ENCODE measurements at places on chromosomes 12 and 14. TPM values are rescaled to one million over a fixed set of nuclear protein-coding genes. Genes with fewer than 3 reads are reported as not detected.
A peak's percentile ranks its signal among the peaks of the same experiment; 100 is the strongest.

The TMEM132D gene
- not detected for total RNA-seq

The ZBTB42 gene
- 4.9 TPM for total RNA-seq

The KCNC2 gene
- not detected for total RNA-seq

- H3K4me1 ChIP-seq = peaks cover 28% of the 10 kb centered on the region
- peak overlapping the region; percentile 27 for H3K27ac ChIP-seq
- peaks cover 4% of the 10 kb centered on the region for H3K36me3 ChIP-seq
- no peak for DNase-seq
- peak overlapping the region; percentile 77 for H3K4me3 ChIP-seq
Measured at GRCh38 chr12:27779416-27779919, 565 bp upstream of the KLHL42 start.

DNA sequence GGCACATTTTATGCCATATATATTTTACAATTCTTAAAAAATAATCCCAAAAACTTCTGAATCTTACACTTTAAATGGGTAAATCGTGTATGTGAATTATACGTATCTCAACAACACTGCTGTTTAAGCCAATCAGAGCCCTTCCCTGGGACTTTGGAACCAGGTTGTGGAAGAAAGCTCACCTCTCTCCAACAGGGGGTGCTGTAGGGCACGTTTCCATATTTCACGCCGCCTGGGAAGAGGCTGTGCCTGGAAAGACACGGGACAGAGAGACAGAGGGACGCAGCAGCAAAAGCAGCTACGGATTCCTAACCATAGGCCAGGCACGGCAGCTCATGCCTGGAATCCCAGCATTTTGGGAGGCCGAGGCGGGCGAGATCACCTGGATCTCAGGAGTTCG, 29.4 kb upstream of the FBRSL1 start:
- H3K27me3 ChIP-seq = no peaks in the 10 kb centered on the region
- peaks cover 2% of the 10 kb centered on the region for H3K4me1 ChIP-seq
- no peak overlapping the region for H3K27ac ChIP-seq
- no peaks in the 10 kb centered on the region for H3K36me3 ChIP-seq

DNA sequence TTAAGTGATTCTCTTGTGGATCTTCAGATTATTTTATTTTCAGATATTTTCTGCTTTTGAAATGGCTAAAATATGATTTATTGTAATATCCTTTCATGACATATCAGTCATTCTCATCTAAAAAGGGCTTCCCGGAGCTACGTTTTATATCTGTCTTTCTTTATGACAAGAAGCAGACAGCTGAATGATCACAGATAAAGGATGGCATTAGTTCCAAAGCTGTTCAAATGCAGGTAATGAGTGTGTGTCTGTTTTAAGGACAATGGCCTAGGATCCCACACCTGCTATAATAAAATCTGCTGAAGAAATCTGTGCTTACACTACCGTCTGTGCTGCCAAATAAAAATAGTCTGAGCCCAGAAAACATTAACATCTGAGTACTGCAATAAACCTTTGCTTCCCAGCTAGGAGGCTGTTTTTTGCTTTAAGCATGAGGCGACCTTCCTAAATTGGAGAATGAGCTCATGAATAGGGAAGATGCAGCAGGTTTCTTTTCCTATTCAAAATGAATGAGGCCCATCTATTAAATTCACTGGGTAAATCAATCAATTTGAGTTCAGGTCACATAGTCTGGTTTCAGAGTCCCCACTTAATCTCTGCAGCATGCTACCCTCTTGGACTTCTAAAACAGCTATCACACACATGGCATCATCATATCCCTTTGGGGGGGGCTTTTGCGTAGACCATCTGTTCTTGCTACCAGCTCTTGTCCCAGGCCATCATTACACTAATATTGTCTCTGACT, 498.5 kb downstream of the NELL2 start:
- H3K36me3 ChIP-seq = no peaks in the 10 kb centered on the region
- no peak overlapping the region for H3K4me3 ChIP-seq
- no peak overlapping the region for H3K27ac ChIP-seq
- no peaks in the 10 kb centered on the region for H3K27me3 ChIP-seq
- no peaks in the 10 kb centered on the region for H3K4me1 ChIP-seq

GRCh38 chr12:100219328-100220109, 18.9 kb downstream of the ACTR6 start:
- peaks cover 58% of the 10 kb centered on the region for H3K36me3 ChIP-seq
- DNase-seq = no peak
- H3K27ac ChIP-seq = no peak overlapping the region
- no peak overlapping the region for H3K4me3 ChIP-seq

DNA sequence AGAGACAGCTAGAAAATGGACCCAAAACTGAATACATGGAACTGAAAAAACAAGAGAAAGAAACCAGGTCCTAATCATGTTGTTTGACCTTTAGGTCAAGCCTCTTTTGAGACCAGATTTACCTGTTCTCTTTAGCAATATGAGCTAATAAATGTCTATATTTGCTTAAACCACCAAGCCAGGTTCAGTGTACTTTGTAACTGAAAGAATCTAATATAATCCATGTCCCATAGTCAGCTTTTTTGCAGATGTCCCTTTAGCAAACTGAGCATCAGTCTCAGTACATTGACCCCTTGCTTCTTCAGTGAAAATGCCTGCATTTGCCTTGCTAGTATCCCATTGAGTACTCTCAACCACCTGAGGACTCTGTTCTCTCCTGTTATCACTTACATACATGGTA, 61.7 kb downstream of the PLCZ1 start:
- H3K27me3 ChIP-seq = no peaks in the 10 kb centered on the region
- H3K36me3 ChIP-seq = no peaks in the 10 kb centered on the region
- DNase-seq = no peak
- no peak overlapping the region for H3K4me3 ChIP-seq

Data from activated CD4-positive, alpha-beta memory T cell treated with anti-CD3 and anti-CD28 coated beads, Interleukin-2, amount 10 ng/mL, durations not matched to agents 7 days and 5 days (primary cell).